Activated CD4-positive, alpha-beta T cell treated with anti-CD3 and anti-CD28 coated beads for 36 hours (primary cell): ENCODE measurements at places on chromosomes 3 and 15. TPM values are rescaled to one million over a fixed set of nuclear protein-coding genes. Genes with fewer than 3 reads are reported as not detected.

The GOLGA6D gene
- not detected for total RNA-seq

- peak; percentile 72 for DNase-seq
- H3K27me3 ChIP-seq = no peaks in the 10 kb centered on the region
- H3K4me1 ChIP-seq = peaks cover 63% of the 10 kb centered on the region
- H3K27ac ChIP-seq = peak overlapping the region; percentile 94
Observed at GRCh38 chr3:101574388-101575112, 570 bp downstream of the PCNP start.

The C3orf20 gene
- total RNA-seq = not detected

DNA sequence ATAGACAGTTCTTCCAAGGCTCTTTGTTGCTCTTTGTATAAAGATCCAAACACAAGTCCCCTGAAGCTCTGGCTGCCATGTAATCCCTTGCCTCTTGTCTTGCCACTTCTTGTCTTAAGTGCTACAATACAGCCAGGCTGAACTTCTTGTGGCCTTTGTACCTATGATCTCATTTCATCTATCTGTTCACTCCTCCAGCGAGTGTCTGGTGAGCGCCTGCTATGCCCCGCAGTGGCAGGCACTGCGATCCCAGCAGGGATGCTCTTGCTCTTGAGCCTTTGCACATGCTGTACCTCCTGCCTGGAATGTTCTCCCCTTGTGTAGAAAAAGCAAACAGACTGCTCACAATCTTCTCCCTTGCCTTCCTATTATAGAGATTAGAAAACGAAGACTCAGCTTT lies 81.9 kb upstream of the ADPGK start:
- H3K36me3 ChIP-seq = no peaks in the 10 kb centered on the region
- H3K4me3 ChIP-seq = no peak overlapping the region
- H3K27me3 ChIP-seq = peaks cover 4% of the 10 kb centered on the region
- no peak for DNase-seq
- no peaks in the 10 kb centered on the region for H3K4me1 ChIP-seq

- H3K27ac ChIP-seq = no peak overlapping the region
- no peaks in the 10 kb centered on the region for H3K4me1 ChIP-seq
- no peak overlapping the region for H3K4me3 ChIP-seq
Observed at GRCh38 chr3:2920103-2920502, 190.1 kb downstream of the IL5RA start.

The CSPG4 gene
- not detected for total RNA-seq

- H3K4me1 ChIP-seq = peaks cover 54% of the 10 kb centered on the region
- DNase-seq = peak; percentile 35
- peak overlapping the region; percentile 12 for H3K27ac ChIP-seq
- peaks cover 10% of the 10 kb centered on the region for H3K36me3 ChIP-seq
Observed at GRCh38 chr3:11582191-11582968, 61.3 kb downstream of the VGLL4 start.

GRCh38 chr3:113057117-113057516 lies 66.3 kb downstream of the GTPBP8 start:
- H3K4me1 ChIP-seq = peaks cover 2% of the 10 kb centered on the region
- H3K36me3 ChIP-seq = peaks cover 7% of the 10 kb centered on the region
- no peak overlapping the region for H3K27ac ChIP-seq
- H3K27me3 ChIP-seq = no peaks in the 10 kb centered on the region
- no peak for DNase-seq

DNA sequence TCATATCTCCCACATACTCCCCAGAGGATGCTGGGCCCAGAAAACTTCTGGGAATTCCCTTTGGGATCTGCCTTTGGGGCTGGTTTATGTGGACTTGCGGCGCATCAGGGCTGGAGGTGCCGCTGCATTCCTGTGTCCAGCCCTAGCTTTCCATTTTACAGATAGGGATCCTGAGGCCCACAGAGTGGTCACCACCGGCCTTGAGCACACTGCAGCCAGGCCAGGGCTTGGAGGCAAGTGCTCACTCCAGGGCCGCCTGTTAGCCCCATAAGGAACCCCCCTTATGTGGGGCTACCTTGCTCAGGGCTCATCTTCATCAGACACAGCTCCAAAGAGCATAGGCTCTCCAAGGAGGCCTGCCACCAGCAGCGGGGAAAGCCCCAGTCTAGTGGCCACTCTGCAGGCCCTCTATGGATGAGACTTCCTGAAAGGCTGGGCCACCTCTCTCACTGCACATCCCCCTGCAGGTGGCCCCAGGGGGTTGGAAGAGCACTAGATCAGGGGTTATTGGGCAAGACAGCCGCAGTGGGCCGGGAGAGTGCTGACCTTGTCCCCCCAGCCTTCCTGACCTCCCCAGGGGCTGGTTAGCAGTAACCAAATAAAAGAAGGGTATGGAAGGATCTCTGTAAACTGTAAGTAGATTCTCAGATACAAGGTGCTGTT lies 9.2 kb upstream of the ATP2B2 start:
- no peaks in the 10 kb centered on the region for H3K4me1 ChIP-seq
- H3K27me3 ChIP-seq = peaks cover 4% of the 10 kb centered on the region
- H3K27ac ChIP-seq = no peak overlapping the region
- no peaks in the 10 kb centered on the region for H3K36me3 ChIP-seq

- no peak for DNase-seq
- peaks cover 1% of the 10 kb centered on the region for H3K27me3 ChIP-seq
- H3K4me1 ChIP-seq = no peaks in the 10 kb centered on the region
- H3K27ac ChIP-seq = no peak overlapping the region
Observed at GRCh38 chr3:45319996-45320305, 68.4 kb upstream of the LARS2 start.

- H3K27me3 ChIP-seq = no peaks in the 10 kb centered on the region
- H3K4me3 ChIP-seq = no peak overlapping the region
- DNase-seq = no peak
- no peaks in the 10 kb centered on the region for H3K4me1 ChIP-seq
- H3K27ac ChIP-seq = no peak overlapping the region
- H3K36me3 ChIP-seq = no peaks in the 10 kb centered on the region
Observed at GRCh38 chr3:72320955-72321303, 527.3 kb downstream of the SHQ1 start.

DNA sequence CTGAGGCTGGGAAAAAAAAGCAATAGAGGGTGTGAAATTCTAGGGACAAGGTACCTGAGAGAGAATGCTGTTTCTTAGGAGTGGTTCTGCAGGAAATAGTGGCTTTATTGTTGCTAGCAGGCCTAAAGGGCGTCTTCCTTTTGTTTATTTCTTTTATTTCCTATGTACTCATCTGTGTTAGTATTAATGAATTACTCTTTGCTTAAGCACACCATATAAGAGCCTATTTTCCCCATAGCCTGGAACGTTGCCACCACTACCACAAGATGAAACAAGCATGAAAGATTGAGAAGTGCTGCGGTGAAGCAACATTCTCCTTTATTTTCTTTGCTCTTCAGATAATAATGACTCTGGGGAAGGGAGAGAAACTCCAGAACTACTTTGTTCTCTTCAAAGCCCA lies 21.3 kb upstream of the GOLIM4 start:
- no peaks in the 10 kb centered on the region for H3K36me3 ChIP-seq
- no peak overlapping the region for H3K4me3 ChIP-seq
- no peaks in the 10 kb centered on the region for H3K27me3 ChIP-seq
- H3K4me1 ChIP-seq = no peaks in the 10 kb centered on the region
- H3K27ac ChIP-seq = no peak overlapping the region

DNA sequence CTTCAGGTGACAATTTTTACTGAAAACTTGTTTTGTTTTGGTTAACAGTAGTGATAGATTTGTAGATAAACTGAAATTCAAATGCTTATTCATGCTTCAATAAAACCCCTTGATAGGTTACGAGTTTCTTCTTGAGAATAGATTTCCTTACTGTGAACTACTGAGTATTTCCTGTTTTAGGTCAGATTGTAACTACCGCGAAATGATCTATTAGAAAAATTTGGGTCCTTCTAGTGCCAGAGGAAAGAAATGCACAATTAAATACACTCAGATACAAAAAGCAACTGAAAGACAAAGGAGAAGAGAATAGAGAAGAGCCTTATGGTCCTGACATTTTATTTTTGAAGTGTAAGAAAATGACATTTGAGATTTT lies 251.7 kb upstream of the TBL1XR1 start:
- H3K27ac ChIP-seq = peak overlapping the region; percentile 56
- H3K4me3 ChIP-seq = no peak overlapping the region
- peaks cover 18% of the 10 kb centered on the region for H3K4me1 ChIP-seq
- no peaks in the 10 kb centered on the region for H3K36me3 ChIP-seq

GRCh38 chr3:123834631-123835030 lies 49.5 kb downstream of the MYLK start:
- DNase-seq = no peak
- H3K27ac ChIP-seq = no peak overlapping the region
- H3K27me3 ChIP-seq = peaks cover 12% of the 10 kb centered on the region
- no peaks in the 10 kb centered on the region for H3K36me3 ChIP-seq

The ILDR1 gene
- total RNA-seq = 0.11 TPM

DNA sequence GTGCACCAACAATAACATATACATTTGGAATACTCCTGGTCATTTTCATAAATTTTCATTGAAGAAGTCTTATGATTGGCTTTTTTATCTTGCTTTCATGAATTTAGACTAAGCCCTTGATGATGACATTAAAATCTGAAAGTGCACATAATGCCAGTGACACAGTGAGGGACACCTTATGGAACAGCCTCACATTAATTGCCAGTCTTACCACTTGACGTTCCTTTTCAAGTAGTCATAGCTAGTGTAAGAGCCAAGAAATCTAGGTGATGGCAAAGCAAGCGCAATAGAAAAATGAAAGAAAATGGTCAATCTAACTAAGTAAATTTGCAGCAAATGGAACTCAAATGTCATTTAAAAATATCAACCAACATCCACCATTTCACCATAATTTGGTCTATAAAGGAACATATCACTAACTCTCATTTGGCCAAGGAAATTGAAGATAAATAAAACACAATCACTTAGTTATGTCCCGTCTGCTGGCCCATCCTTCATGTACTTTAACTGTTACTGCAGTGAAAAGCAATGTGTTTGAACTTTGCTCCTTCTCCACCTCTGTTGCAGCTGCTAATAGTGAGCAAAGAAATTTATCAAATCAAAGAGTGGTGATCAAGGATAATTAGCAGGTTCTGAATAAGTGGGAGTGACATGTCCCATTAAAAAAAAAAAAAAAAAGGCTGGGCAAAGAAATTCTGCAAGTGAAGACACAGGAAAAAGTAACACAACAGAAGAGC lies 110.0 kb downstream of the TJP1 start:
- H3K27ac ChIP-seq = no peak overlapping the region
- no peak for DNase-seq
- no peaks in the 10 kb centered on the region for H3K4me1 ChIP-seq
- no peaks in the 10 kb centered on the region for H3K36me3 ChIP-seq
- H3K27me3 ChIP-seq = peaks cover 10% of the 10 kb centered on the region
- no peak overlapping the region for H3K4me3 ChIP-seq

DNA sequence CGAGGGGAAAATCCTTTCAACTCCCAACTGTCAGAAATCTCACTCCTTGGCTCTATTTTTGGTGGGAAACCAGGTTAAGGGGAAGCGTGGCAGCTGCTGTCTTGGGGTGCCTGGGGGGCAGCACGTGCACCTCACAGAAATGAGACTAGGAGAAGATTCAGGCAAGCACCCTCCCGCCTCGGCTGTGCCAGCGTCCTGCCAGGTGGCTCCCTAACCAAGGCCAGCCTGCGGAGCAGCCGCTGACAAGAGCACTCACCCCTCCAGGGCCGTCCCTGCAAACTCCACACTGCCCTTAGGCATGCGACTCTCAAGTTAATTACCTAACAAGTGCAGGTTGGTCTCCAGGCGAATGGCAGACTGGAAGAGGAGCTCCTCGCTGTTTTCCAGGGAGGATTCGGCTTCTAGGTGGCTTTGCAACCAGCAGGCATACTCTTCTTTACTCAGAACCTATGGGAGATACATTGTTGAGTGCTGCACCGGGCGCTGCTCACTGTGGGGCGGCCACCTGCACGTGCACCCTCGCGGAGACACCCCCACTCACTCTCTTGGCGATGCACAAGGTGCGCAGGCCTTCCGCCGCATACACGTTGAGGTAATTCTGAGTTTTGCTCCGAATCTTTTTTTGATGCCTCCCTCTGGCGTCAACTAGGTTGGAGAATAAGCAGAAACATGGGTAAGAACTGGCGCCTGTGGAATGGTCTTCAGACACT lies 155.3 kb downstream of the ATP10A start:
- H3K4me3 ChIP-seq = no peak overlapping the region
- no peaks in the 10 kb centered on the region for H3K27me3 ChIP-seq
- no peaks in the 10 kb centered on the region for H3K4me1 ChIP-seq
- no peak for DNase-seq

- H3K4me3 ChIP-seq = no peak overlapping the region
- no peaks in the 10 kb centered on the region for H3K36me3 ChIP-seq
- no peak overlapping the region for H3K27ac ChIP-seq
- no peak for DNase-seq
Observed at GRCh38 chr3:157487339-157487738, 15.9 kb downstream of the VEPH1 start.

The FBXO40 gene
- not detected for total RNA-seq
